ENCODE measurements at places on chromosomes 7 and 10.

GRCh38 chr10:14460447-14460846, 129.7 kb upstream of the FRMD4A start:
- DNase-seq: no peak

DNA sequence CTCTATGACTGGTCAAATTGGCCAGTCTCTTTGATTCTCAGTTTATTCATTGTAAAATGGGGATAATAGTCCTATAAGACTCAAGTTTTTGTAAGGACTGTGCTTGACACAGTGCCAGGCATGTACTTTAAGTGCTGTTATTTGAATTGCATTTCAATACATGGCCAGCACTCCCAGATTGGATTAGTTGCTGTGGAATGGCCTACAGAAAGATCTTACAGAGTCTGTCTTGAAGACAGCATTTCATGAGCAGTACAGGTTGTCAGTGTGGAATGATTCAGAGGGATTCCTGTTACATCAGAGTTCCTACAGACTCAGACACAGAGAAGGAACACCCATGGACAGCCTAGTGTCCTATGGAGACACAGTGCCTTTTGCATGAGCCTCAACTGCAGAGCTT, 238.1 kb upstream of the BMPER start:
- no peak for DNase-seq

DNA sequence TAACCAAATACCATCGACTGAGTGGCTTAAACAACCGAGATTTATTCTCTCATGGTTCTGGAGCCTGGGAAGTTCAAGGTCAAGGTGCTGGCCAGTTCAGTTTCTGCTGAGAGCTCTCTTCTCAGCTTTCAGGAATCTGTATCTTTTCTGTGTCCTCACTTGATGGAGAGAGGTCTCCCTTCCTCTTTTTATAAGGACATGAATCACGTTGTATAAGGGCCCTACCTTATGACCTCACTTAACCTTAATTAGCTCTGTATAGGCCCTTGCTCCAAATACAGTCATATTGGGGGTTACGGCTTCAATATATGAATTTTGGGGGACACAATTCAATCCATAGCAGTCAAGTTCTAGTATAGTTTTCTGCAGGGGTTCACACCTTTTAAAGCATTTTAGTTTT, 135.2 kb upstream of the ADO start:
- DNase-seq: no peak

DNA sequence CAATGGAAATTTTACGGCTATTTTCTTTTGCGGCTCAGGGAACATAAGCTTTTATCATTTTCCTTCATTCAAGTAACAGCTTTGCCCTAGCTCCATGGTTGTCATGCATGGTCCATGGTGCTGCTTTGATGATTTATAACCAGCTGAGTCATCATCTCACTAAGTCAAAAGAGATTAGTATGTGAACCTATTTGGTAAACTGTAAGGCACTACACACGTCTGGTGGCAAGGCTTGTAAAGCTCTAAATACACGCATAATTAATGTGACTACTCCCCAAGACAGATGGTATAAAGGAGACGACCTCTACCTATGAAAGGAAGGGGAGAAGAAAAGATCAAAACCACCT, 340.2 kb downstream of the KCNMA1 start:
- no peak for DNase-seq

DNA sequence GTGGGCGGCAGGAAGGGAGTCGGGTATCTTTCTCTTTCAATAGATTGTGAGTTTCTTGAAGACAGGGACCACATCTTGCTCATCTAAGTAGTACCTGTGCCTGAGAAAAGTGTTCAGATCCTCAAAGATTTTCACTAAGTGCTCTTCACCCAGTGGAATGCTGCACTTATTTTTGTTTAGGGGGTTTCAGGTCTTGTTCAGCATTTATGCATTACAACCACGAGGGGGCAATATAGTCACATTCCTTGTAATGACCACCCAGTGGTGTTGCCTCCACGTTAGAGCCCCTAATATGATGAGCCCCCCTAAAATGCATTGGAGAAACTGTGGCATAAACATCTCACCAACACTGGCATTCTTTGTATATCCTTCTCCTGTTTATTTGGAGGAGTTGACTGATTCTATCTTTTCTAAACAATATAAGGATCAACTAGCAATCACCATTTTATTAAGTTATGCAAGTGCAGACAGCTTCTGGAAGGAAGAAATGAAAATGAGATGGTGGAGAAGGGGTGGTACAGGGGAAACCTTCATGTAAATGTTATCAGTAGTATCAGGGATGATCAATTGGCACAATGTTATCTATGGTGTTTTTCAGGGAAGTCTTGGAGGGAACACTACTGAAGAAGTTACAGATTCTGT, 3.1 kb upstream of the PAPSS2 start:
- DNase-seq: peak; percentile 56

GRCh38 chr7:159035571-159036073, 109.0 kb downstream of the VIPR2 start:
- no peak for DNase-seq

Data from activated CD4-positive, alpha-beta T cell treated with anti-CD3 and anti-CD28 coated beads, Interleukin-2, Interleukin-6, amounts not matched to agents 100 ng/mL and 50 ng/mL, durations not matched to agents 16 hours and 8 hours (primary cell).